IMR-90 (cell line): ENCODE measurements at places on chromosomes 1 and 21. TPM values are rescaled to one million over a fixed set of nuclear protein-coding genes. Genes with fewer than 3 reads are reported as not detected.

GRCh38 chr1:9473032-9473807, 66.0 kb upstream of the SLC25A33 start:
- peak; percentile 95 for DNase-seq

DNA sequence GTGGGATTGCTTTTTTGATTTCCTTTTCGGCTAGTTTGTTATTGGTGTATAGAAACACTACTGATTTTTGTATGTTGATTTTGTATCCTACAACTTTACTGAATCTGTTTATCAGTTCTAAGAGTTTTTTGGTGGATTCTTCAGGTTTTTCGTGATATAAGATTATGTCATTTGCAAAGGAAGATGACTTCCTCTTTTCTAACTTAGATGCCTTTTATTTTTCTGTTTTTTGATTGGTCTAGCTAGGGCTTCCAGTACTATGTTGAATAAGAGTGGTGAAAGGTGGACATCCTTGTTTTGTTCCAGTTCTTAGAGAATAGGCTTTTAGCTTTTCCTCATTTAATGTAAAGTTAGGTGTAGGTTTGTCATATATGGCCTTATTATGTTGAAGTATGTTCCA, 13.1 kb upstream of the NHLH2 start:
- no peak for DNase-seq

The TMOD4 gene
- not detected in 2 replicates for total RNA-seq

GRCh38 chr1:92599184-92599583, 112.5 kb upstream of the GFI1 start:
- peak; percentile 51 for DNase-seq

The ICOSLG gene
- total RNA-seq = under 0.01 TPM in 2 replicates

DNA sequence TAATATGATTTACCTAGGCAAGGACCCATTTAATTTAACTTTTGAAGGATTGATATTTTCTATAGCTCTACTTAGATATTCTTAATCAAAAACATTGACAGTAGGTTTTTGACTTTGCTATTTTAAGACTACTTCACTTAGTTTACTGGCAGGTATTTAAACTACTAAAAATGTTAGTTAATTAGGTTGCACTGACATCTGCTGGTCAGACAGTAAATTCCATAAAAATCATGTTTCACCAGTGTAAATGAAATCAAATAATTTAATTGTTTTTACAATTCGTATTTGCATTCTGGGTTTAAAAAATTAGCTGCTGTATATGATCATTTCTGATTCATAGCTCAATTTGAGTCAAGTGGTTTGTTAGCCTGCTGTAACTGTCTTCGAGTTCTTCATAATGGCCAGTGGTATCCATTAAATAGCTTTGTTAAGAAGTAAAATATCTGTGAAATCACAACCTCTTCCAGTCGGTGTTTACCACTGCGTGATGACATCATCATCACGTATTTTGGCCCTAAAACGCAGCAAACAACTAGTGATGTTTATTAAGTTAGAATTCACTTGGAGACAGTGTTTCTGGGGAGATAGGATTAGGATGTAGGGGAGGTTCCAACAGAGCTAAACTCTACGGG, 26.2 kb downstream of the EXTL2 start:
- peak; percentile 70 for DNase-seq

DNA sequence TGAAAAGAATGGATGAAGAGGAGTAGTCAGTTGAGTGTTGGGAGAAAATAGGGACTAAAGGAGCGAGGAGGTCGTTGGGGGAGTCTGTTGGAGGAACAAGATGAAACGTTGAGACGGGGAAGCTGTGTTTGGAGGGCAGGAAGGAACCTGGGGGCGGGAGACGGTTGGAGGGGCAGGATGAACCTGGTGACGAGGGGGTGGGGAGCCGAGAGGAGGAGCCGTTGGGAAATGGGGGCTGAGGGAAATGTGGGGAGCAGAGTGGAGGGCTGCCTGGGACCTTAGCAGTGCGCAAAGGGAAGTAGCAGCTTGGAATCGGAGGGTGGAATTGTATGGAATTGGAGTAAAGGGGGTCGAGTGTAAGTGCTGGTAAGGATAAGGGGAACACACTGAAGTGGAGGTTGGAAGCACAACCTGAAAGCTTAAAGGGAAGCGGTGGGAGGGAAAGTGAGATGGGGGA, 630 bp downstream of the MTF2 start:
- no peak for DNase-seq

The FAM3B gene
- total RNA-seq = not detected in 2 replicates

The BARHL2 gene
- not detected in 2 replicates for total RNA-seq

DNA sequence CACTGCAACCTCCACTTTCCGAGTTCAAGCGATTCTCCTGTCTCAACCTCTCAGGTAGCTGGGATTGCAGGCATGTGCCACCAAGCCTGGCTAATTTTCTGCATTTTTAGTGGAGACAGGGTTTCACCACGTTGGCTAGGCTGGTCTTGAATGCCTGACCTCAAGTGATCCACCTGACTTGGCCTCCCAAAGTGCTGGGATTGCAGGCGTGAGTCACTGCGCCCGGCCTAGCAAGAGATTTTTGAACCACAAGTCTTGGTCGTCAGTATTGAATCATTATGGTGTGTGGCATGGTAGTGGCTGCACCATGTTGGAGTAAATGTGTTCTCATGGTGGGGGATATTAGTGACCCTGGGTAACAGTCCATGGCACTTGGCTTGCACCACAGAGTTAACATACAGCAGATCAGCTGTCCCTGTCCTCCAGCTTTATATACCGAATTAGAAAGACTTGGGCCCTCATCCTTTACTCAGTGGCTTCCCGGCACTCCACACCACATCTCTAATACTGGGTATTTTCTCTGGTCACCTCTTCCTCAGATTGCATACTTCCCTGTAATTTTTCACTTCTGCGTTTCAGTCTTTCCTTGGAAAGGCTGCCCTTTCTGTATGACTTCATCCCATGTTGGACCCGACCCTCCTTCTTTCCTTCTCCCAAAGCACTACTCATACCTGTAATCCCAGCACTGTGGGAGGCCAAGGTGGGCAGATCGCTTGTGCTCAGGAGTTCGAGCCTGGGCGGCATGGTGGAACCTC, 25.1 kb downstream of the AK4 start:
- DNase-seq = no peak

GRCh38 chr21:46500224-46500861, 41.7 kb downstream of the DIP2A start:
- peak; percentile 40 for DNase-seq

GRCh38 chr1:52588535-52588934, 13.6 kb upstream of the GPX7 start:
- DNase-seq = no peak

- DNase-seq = peak; percentile 98
These were observed 158.3 kb downstream of the TOMM20 start for GRCh38 chr1:234970401-234970730.

The RNU1-3 gene
- total RNA-seq = under 0.01 TPM in 2 replicates

DNA sequence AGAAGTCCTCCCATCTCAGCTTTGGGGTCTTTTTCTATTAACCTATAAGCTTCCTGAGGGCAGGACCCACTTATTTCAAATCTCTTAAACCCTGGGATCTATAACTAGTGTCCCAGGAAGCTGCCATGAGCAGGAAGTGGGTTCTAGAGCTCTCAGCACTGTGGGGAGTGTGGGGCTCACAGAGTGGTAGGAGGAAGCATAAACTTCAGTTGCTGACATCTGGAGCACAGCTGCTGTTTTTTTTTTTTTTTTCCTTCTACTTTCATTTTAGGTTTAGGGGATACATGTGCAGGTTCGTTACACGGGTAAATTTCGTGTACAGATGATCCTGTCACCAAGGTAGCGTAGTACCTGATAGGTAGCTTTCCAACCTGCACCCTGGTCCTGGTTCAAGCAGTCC, 59.3 kb downstream of the AK4 start:
- peak; percentile 17 for DNase-seq

DNA sequence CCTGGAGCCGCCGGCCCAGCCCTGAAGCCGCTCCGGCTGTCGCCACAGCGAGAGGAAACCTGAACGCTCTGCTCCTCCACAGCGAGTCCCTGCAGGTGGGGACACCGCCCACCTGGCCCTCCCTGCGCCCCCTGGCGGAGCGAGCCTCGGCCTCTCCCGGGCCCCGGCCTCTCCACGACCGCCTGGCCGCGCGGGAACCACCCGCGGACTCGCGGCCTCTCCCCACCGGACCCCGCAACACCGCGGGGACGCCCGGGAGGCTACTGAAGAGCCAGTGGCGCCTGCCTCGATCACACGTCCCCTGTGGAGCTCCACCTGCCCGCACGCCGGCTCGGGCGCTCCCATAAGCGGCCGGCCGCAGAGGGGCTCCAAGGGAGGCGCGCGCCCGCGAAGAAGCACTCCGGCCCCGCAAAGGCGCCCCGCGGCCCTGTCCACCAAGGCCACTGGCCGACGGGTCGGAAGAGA, 109.6 kb downstream of the KCNN3 start:
- DNase-seq = no peak

- DNase-seq = no peak
These were observed at the start of gene GJA9 for GRCh38 chr1:38881487-38881886. TSS of gene GJA9 (minus strand) at chr1:38881587. CDS start at chr1:38876098, 5,489 bp downstream.

The AGO3 gene
- 18.1 and 25.6 TPM in 2 replicates for total RNA-seq

DNA sequence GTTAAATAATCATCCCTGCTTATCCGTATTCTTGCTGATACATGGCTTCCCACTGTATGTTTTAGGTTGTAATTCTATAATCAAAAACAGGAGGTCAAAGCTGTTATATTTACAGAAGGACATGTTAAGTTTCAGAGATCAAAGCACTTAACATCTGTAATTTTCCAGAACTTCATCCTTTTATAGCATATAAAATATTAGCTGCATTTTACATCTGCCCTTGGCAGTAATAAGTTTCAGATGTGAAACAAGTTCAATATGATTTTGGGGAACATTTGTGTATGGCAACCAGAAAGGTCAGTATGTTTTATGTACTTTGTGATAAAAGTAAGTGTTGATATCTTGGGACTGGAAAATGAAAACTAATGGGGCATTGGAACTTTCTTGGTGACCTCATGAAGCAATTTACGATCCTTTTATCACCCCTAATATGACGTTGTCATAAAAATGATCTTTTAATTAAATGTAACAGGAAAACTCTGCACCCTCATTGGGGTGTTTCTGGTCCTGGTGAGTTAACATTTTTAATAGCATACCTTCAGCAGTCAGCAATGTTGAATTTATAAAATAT, 449.6 kb downstream of the GPATCH2 start:
- DNase-seq = no peak

GRCh38 chr1:11981378-11982009, 1.2 kb downstream of the MFN2 start:
- no peak for DNase-seq

The DIO1 gene
- not detected in 2 replicates for total RNA-seq

DNA sequence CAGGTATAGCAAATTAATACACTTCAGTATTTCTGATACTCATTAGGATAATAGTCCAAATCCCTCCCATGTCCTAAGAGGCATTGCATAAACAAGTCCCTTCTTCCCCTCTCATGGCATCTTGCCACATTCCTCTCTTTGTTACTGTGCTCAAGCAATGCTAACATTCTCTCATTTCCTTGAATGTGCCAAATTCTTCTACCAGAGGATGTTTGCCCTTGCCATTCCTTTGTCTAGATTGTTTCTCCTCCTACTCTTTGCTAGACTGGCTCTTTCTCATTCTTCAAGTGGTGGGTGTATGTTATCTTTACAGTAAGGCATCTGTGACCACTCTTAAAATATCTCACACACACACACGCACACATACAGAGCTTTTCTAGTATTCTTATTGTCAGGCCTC, 621.0 kb upstream of the CXADR start:
- peak; percentile 60 for DNase-seq

DNA sequence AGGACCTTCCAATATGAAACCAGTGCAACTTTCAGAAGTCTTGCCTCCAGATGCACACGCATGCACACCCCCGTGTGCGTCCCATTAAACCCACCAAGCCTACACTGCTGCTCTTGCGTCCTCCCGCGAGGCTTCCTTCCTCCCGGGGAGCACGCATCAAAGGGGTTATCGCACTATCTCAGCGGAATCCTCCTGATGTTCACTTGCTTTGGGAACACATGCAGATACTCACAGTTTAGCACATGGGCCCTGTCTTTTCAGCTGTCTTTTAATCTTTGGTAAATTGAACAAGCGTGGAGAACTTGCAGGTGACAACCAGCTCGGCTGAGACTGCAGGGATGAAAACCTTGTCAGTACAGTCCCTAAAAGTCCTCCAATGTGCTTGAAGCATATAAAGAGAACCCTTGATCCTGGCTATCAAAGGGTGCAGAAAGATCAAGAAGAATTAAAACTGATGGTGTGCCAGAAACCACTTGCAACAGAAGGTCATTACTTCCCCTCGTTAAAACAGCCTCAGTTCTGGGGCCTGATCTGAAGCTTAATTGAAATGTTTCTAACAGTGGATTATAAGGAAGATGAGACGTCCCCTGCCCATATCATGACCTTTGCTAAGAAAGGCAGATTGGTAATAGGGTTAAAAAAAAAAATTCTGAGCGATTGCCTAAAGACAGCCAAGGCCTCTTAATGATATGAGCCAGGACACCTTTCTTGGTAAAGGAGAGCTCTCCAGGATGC, 149.4 kb upstream of the LMO4 start:
- DNase-seq = no peak

DNA sequence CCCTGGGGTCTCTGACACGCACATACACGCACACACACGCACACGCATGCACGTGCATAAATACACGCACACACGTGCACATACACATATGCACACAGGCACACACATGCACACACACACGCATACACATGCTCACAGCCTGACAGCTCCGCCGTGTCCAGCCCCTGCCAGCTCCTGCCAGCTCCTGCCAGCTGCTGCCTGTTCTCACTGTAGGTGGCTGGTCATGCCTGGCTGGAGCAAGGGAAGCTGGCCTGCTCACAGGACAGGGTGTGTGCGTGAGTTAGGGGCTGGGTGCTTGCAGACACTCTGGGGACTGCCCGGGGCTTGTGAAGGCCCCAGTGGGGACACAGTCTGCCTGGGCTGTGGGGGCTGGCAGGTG, 4.9 kb downstream of the PLCH2 start:
- DNase-seq = no peak

The RIMKLA gene
- not detected in 2 replicates for total RNA-seq

- DNase-seq = peak; percentile 33
These were observed 283.8 kb downstream of the SDCCAG8 start for GRCh38 chr1:243539636-243540035.

- DNase-seq = no peak
These were observed 310.3 kb downstream of the NFIA start for GRCh38 chr1:61392409-61393242.

DNA sequence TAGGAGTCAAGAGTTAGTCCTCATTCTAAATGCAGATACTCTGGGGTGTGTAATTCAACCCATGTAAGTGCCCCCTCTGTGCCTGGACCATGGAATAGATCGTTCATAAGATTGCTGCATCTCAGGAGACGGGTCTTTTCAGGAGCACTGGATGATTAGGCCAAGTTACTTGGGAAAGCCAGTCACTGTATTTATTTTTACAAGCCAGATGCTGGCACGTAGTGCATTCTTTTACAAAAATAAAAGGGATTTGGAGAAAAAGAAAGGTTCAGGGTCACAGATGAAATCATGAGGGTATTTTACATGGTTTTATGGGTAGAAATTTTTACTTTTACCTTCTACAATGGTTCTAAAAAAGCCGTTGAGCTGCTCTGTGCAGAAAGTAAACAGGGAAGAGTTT, 102.6 kb upstream of the UBE2U start:
- peak; percentile 55 for DNase-seq

The NR0B2 gene
- not detected in 2 replicates for total RNA-seq
